ENCODE measurements at places on chromosomes 11 and 22.

DNA sequence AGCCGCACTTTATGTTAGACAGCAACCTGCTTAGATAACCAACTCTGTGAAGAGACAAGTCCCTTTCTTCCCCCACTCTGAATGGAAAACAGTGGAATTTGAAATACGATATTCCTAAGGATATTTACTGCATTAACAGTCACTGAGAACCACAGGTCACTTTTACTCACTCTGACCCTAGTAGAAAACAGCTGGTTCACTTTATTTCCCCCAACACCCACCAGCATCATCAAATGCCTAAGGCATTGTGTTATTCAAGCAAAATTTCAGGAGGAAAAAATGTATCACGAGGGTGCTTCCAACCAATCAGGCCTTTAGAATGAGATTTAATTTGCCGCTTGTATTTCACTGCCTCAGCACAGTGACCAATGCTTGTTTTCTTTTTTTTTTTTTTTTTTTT, 1134.1 kb upstream of the CCDC90B start:
- no peak for DNase-seq

DNA sequence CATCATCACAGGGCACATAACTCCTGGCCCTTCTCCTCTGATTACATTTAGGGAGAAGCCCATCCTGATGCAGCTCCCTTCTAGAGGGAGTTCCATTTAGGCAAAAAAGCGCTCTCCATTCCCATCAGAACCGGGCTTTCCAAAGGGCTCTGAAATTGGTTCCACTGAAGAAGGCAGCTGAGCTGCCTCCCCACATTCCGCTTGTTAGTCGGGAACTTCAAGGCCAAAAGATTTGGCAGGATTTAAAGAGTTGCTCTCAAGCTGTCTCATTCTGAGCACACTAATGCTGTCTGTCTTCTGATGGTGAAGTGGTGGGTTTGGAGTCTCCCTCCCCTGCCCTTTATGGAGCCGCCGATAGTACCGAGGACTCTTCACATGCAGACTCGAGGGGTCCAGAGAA, 26.6 kb upstream of the CABP7 start:
- no peak for DNase-seq

DNA sequence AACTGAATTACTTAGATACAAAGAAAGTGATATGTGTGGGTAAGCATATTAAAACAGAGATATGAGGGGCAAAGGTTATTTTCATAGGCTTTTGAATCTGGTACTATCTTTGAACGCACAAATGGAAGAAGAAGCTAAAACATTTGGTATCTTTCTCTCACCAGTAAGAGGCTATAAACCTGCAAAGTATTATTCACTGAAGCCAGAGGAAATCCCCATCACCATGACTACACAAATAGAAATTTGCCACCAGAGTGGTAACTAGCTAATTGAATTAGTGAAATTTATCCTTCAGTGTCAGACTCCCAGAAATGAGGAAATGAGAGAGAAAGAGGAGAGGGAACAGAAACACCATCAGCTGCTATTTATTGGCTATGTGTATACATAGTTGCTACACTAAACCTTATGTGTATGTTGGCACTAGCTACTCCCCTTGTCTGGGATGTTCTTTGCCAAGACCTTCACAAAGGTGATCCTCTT, 503.4 kb downstream of the DLG2 start:
- no peak for DNase-seq

DNA sequence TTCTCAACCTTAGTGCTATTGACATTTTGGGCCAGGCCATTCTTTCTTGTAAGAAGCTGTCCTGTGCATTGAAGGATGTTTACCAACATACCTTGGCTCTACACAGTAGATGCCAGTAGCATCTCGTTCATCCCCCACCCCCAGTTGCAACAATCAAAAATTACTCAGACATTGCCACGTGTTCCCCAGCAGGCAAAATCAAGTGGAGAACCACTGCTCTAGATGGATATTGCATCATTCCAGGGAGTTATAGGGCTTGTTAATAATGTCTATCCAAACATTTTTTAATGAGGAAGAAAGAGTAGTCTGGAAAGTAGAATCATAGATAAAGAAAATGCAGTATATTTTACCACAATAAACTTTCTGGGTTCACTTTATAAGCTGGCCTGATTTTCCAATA, 64.1 kb downstream of the PRMT3 start:
- no peak for DNase-seq

- DNase-seq, result peak; percentile 36
These were observed 539 bp downstream of the SLC35C1 start for GRCh38 chr11:45805305-45806071.

DNA sequence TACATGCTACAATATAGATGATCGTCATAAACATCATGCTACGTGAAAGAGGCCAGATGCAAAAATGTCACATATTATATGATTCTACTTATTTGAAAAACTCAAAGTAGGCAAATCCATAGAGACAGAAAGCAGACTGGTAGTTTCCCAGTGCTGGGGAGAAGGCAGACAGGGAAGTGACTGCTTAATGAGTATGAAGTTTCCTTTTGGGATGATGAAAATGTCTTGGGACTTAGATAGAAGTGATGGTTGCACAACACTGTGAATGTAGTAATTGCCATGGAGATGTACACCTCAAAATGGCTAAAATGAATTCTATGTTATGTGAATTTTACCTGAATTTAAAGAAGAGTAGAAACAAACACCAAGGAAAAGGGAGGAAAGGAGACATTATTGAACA, 45.2 kb upstream of the EHF start:
- no peak for DNase-seq

DNA sequence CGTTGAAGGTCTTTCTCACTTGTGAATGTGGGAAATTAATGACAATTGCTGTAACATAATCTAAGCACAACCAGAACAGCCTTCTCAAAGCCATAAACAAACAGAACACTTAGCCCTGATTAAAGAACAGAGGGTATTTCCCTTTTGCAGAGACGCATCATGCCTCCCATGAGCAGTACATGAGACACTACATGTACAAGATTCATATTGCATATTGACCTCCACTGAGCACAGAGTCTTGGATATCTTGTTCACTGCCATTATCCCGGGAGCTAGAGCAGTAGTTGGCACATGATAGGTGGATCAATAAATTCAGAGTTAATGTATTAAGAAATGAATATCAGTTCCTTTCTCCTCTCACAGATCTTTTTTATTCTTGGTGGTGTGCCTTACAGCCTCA, 1194.3 kb upstream of the TENM4 start:
- no peak for DNase-seq

DNA sequence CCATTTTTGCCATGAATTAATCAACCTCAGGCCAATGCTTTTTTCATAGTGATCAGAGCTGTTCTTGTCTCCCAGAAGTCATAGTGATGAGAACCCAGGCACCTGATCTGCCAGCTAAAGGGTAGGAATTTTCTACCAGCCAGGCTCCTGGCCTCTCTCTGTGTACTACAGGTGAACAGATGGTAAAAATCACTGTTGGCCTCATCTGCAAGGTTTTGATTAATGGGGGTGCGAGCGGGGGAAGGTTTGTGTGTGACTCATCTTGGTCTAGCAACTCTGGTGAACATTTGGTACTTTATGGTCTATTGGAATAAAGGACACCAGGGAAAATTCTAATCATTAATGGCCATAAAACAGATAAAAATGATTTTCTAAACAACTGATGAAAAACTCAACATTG, 14.4 kb upstream of the APOL4 start:
- no peak for DNase-seq

DNA sequence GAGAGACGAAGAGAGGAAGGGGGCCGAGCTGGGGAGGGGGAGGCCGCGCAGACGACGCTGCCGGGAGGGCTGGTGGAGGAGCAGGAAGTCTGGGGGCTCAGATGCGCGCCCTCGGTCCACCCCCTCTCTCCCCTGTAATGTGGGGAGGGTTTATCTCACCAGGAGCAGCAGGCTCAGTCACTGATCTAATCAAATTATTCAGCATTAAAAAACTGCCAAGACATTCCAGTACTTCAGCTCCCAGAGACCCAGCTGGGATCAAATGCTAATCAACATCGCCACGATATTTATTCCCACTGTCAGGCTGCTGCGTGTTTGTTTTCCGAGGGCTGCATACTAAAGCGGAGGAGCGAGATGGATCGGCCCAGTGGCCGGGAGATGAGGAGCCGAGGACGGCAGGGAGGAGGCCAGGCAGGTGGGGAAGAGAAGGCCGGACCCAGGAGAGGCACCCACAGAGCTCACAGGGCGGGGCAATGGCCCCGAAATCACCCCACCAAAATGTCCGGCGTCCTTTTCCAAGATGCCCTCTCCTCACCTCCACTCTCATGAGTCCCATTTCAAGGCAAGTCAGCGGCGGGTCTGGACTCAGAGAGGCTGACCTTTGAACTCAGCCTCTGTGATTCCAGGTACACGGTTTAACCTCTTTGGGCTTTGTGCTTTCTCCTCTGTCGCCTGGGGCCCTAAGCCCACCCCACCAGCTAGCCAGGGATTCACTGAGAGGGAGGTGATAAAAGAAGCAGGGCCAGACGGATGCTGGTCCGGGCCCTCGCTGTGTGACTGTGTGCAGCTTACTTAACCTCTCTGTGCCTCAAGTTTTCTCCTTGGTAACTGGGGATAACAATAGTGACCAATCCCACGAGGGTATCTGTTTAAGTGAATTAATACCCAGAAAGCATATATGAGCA, 502.1 kb downstream of the MN1 start:
- no peak for DNase-seq

DNA sequence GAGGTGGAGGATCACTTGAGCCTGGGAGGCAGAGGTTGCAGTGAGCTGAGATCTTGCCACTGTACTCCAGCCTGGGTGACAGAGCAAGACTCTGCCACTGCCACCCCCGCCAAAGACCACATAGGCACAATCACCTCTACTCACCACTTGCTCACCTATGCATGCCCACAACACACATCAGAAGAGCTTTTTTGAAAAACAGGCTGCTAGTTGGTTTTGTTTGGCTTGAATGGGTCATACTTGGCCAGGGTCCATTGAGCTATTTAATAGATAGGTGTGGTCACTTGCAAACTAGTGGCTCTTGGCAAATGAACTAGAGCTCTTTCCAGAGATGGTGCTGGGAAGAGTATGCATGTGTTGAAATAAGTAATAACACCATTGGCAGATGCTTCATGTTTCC, 80.1 kb downstream of the EMSY start:
- DNase-seq, result peak; percentile 60

DNA sequence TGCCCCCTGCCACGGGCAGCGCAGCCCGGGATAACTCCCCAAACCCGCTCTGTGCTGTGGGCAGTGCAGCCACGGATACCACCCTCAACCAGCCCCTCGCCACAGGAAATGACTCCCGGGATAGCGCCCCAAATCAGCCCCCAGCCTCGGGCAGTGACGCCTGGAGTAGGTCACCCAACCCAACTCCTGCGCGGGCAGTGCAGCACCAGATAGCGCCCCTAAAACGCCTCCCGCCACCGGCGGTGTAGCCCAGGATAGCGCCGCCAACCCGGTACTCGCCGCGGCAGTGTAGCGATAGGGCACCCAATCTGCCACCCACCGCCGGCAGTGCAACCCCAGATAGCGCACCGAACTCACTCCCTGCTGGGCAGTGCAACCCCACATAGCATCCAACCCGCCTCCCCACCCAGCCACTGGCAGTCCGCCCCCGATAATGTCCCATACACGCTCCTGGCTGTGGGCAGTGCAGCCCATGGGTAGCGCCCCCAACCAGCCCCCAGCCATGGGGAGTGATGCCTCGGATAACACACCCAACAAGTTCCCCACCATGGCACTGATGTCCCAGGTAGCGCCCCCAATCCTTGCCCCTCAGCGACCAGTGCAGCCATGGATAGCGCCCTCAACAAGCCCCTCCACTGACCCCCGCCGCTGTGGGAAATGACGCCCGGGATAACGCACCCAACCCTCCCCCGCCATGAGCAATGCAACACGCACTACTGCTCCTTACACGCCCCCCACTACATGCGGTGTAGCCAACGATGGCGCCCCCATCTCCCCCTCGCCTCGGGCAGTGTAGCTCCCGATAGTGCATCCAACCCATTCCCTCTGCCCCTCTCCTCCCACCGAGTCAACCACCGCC, 1.5 kb downstream of the RFPL2 start:
- no peak for DNase-seq

DNA sequence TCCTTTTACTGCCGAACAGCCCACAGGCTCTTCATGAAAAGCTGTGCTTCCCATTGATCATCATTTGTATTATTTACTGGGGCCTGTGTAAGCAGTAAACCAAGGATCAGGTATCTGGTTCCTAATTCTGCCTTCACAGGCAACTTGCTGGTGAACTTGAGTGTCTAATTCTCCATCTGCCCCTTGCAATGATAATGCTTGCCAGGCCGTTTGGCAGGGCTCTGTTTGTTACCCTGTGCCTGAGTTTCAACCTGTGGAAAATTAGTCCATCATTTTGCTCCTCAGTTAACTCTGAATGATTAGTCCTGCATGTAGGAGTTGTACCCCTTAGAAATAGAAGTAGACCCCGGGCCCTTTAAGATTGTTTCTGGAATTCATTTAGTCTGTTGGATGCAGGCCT, 298.4 kb upstream of the CADM1 start:
- DNase-seq, result no peak

Data from GM04503 (cell line).